Stimulated activated naive B cell treated with anti-CD40 and anti-IgM and Interleukin-4, amounts not matched to agents 10 μg/mL and 1 μg/mL and 100 μg/mL, for 72 hours (primary cell): ENCODE measurements at places on chromosomes 4 and X.
A peak's percentile ranks its signal among the peaks of the same experiment; 100 is the strongest.

GRCh38 chr4:18529482-18529881 lies 507.9 kb upstream of the LCORL start:
- no peak for DNase-seq

- no peak for DNase-seq
Measured at GRCh38 chr4:89162987-89163386, 51.7 kb downstream of the TIGD2 start.

DNA sequence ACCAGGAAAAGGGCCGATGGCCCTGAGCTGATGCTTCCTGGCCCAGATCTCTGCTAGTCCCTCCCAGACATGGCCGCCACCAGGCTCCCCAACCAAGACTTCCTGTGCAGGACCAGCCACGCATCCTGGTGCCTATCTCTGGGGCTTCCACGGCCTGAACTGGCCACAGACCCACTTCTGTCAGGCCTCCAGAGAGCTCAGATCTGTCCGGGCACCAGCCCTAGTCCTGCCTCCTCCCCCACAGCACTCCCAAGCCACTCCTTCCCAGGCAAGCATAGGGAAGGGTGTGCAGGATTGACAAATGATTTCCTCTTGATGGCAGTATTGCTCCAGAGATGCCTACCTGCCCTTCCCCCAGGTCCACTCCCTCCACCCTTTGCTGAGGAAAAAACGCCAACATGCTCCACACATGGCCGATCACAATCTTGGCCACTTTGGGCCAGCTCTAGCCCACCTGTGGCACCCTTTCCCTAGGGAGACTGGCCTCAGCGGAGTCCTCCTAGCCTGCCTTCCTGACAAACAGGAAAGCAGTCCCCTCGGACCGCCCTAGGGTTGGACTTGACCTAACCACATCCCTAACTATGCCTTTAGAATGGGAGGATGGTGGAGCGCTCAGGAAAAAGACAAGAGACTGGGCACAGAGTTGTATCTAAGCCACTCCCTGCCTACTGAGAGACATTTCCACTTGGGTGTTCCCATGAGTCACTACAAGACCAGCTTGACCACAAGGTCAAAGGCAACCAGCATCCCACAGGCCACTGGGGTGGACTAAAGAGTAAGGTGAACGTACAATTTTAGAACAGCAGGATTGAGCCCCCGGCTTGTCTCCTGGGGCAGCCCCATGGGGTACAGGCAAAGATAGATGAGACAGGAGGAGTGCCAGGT lies 277.5 kb upstream of the AGTR2 start:
- DNase-seq = peak; percentile 47

- no peak for DNase-seq
Measured at GRCh38 chr4:1658146-1658545, 26.0 kb downstream of the FAM53A start.

DNA sequence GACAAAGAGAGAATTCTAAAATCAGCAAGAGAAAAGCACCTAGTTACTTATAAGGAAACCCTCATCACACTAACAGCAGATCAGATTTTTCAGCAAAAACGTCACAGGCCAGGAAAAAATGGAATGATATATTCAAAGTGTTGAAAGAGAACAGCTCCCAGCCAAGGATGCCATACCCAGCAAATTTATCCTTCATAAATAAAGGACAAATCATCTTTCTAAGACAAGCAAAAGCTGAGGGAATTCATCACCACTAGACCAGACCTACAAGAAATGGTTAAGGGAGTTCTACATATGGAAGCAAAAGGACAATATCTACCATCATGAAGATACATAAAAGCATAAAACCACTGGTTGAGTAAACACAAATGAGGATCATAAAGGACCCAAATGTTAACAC lies 53.6 kb downstream of the MANBA start:
- no peak for DNase-seq

DNA sequence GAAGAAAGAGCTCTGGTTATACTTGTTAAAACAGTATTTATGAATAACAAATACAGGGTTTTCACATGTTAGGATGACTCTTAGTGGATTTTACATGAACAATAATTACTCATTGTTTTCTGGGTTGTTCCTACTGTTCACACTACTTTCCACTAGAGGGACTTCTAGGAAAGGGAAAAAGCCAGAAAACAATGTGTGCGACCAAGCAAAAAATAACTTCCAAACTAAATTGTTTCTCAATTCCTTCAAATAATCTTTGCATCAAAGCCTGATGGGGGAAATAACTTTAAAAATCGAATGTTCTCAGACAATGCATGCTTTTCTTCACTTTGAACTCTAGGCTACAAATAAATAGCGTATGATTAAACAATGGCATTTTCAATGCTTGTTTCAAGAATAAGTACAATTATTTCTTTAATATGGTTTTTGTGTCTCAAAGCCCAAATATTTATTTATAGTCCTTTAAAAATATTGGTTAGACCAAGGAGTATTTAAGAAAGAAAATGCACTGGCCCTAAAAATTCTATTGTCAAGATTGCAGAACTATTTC lies 72.1 kb upstream of the ETNPPL start:
- DNase-seq = no peak
